COR-L47 (cell line): ENCODE measurements at places on chromosomes 6 and 20.

DNA sequence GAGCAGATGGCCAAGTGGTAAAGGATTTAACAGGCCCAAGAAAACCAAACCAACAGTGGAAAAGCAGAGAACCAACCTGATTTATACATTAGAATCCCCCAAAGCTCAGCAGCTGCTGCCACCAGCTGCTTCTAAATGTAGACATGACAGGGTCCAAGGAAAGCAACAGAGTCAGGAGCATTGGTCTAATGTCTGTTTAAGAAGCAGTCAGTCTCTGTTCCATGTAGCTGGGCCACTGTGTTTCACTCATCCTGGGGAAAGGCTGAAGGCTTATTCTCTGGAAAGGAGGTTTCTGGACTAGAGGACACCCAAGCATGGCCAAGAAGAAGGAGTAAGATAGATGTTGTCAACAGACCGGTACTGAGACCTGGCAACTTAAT, 75.4 kb downstream of the TMEM244 start:
- DNase-seq, result no peak

DNA sequence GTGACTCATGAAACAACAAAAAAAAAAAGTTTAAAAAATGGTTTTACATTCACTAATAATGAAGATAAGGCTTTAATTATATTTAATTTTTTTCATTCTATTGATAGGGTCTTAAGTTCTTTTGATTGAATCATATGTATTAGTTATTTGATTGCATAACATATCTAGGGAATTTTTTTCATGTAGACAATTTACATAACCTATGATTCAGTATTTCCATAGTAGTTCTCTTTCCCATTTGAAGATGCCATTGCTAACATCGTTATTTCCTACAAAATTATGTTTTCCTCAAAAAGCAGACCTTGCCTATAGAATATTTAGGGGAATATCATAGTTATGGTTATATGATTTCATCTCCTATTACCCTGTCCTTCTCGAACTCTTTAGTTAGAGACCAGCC, 463.4 kb downstream of the TFAP2B start:
- no peak for DNase-seq

DNA sequence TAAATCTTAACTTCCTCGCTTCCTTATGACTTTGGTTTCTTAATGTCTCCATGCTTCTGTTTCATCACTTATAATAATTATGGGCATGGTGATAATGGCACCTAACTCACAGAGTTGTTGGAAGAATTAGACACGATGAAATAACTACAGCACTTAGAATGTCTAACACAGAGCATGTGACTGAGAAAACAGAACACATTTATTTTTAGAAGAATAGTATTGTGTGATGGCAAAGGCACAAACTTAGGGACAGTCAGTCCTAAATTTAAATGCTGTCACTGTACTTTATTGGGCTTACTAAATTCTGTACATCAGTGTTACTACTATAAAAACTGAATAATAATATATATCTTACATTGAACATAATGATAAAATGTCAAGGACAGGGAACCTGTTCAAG, 391.1 kb upstream of the JAG1 start:
- no peak for DNase-seq

DNA sequence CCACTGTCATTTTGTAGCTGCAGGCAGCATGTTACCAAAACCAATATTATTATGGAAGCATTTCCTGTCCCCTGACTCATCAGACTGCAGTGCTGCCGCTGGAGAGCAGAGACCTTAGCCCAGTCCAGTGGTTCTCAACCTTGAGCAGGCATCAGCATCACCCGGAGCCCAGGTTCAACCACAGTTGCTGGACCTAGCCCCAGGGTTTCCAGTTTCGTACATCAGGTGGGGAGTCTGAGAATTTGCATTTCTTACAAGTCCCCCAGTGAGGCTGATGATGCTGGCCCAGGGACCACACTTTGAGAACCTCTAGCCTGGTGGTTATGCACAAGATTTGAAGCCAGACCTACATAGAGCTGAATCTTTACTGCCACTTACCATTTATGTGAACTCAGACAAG, 47.3 kb downstream of the LY86 start:
- DNase-seq, result no peak

DNA sequence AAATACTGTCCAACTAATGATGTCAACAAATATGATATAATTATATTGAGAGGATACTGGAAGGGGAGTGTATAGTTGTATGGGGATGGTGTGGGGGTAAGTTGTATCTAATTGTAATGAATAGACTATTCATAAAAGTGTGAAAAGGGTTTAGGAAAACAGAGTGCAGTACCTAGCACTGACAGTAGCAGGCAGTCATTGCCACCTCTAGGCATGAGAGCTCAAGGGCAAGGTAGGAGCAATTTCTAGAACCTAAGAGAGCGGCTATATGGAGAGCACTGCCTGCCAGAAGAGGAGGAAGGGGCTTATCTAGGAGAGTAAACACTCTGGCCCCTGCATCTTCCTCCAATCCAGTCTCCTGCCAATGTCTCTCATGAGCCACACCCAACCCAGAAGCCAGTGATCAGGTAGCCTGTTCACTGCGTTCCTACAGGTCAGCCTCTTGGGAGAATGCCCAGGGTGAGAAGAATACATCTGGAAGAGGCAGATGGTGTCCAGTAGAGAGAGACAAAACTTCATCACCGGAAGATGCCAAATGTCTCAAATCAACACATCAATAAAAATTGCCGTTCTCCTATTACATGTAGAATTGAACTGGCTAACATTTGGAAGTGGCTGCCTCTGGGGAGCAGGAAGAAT, 200.0 kb downstream of the LY86 start:
- peak; percentile 64 for DNase-seq

DNA sequence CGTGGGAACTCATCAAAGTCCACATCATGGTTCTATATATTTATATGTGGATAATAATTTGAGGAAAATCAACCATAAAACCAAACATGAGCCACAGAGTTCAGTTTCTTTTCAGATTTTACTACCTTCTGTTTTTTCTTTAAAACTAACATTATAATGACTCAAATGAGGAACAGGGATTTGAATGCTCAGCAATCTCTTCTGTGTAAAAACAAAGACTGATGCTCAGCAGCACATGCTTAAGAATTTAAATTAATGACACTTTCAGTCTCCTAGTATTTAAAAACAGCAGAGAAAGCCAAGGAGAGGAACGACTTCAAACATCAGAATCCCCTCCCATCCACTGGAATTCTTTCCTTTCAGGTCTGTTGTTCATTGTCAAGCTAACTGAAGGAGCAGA, 72.7 kb downstream of the PSMG4 start:
- no peak for DNase-seq

- no peak for DNase-seq
These were observed 627.5 kb downstream of the PKHD1 start for GRCh38 chr6:51459958-51460357.

DNA sequence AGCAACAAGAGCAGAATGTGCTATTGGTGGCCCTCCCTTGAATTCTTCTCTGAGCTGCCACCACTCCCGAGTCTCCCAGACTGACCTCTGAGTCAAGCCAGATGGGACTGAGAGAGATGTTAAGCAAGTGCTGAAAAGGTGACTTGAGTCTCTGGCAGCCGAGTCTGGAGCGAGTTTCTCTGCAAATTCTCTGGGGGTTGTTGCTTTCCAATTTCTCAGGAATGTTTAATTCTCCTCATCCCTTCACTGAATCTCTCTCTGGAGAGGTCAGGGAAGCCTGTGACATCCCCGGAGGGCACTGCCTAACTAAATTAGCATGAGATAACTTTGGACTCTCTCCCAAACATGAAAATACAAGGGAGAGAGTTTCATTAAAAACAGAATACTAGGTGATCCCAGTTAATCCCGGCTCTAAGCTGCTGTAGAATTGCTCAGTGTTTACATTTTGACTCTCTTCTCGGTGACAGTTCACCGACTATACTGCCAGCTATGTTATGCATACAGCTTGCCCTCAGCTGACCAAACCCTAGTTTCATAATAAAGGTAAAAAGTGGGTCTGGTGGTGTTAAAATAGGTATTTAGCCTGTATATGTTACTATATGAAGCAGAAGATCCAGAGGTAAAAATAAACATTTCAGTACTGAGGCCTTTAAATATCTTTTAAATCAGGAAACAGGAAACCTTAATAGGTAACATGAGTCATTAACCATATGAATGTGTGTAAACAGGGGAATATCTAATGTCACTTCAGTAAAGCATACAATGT, 157.9 kb downstream of the FOXC1 start:
- DNase-seq, result no peak

DNA sequence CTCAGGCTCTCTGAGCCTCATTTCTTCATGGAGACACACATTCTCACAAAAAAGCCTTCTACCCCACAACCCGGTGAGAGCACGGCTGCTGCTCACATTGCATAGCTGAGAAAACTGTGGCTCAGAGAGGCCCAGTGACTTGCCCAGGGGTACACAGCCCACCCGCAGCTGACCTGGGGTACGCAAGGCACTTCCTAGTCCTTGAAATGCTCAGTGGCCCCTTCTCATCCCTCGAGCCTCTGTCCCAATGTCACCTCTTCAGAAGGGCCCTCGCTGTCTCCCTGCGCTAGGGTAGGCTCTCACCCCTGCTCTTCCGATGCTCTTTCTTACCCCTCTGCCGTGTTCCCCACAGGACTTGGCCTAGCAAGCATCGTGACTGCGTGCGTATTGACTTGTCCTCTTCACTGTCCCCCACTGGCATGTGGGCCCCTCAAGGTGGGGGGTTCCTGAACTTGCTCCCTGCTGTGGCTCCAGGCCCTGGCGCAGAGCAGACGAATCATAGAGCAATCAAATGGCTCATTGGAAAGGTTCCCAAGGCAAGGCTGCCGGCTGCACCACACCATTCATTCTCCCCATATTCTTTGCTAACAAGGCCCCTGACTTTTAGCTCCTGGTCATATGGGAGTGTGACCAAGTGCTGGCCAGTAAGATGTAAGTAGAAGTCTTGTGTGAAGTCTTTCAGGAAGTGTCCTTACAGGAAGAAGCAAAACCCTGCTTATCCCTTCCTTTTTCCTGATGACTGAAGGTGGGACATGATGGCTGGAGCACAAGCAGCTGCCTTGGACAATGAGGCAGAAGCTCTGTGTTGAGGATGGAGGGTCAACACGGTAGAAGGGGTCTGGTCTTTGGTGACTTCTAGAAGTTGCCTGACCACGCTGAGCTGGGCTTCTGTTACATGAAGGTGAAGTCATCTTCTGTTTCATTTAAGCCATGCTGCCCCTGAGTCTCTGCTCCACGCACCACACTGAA, 22.7 kb downstream of the PCK1 start:
- no peak for DNase-seq

- no peak for DNase-seq
These were observed 679 bp upstream of the RING1 start for GRCh38 chr6:33207552-33208090.

DNA sequence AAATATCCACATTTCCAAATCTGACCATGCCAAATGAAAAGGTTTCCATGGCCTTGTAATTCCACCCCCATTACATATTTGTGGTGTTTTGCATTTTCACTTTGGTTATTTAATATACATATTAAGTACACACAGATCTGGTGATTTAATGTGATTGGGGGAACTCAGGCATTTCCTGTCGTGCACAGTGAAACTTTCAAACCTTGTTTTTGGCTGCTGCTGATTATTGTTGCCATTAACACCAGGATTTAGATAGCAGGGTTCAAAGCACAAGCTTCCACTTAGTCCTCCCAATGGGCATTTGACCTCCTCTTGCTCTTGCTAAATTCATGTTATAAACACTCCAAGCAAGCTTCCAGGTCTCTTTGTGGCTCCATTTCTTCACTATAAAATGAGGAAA, 166.5 kb downstream of the SOBP start:
- no peak for DNase-seq

DNA sequence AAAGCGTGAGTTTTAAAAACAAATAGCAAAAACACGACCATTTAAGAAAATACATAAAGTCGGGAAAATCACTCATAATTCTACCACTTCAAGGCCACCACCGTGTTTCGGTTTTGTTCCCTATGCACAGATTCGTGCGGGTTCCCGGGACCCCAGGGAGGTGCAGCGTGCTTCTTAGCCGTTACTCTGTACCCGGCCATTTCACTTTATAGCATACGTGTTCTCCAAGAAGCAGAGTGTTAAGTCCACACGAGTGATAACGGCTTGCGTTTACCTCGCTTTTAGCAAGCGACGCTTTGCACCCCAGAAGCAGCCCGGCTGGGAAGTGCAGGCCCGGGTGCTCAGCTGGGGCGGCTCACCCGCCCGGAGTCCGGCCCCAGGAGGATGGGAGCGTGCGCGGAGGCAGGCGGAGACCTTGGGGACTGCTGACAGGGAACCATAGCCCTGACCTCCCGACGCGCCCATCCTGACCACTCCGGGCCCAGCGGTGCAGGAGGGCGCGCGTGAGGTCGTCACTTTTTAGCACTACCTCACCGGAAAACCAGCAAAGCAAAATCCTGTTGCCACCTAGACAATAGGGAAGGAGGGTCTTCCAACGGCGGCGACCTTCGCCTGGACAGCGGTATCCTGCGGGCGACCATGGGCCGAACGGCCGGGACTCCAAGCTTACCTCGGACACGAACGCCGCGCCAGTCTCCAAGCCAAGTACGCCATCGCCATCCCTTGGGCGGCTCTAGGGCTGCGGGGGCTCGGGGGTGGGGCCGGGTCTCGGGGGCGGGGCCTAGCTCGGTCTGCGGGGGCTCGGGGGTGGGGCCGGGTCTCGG, at the start of gene ECI2:
TSS of gene ECI2 (minus strand) at position 735 of the 824 bp plus-strand sequence. CDS start at position 720, 15 bp downstream.
- DNase-seq, result peak; percentile 49

DNA sequence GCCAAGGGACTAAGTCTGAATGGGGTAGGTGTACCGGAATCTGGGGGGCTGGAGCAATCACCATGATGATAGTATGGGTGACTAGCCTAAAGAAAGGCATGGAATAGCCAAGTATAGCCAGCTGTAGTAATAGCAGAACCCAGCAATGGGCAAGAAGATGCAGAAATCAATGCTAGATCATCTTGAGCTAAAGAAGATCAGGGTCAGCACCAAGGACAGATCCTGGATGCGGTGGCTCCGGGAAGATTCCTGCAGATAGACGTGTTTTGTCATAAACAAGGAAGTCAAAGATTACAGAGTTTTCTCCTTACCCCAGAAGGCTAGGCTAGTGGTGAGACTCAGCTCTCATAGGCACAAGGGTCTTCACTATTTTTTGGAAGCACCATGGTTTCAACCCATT, 561.6 kb upstream of the CHD6 start:
- no peak for DNase-seq

GRCh38 chr6:106165885-106166485, 79.8 kb downstream of the PRDM1 start:
- no peak for DNase-seq

DNA sequence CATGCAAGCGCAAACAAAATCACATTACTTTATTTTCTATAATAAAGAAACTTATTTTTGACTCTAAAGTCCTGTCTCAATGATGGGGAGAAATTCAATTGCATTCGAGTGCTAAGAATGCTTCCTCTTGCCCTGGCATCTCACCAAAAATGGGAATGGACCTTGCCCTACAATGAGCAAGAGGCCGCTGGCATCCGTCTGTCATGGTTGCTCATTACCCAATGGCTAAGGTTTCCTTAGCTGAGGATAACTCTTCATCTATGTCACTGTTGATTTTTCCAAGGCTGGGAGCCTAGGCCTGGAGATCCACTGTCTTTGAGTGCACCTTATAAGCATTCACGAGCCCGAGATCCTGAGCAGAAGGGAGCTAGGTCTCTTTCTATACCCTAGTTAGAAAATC, 471.3 kb upstream of the NRSN1 start:
- no peak for DNase-seq
